ENCODE measurements at places on chromosomes 13 and 19.

GRCh38 chr13:107512551-107512950 is 702.8 kb downstream of the LIG4 start:
- no peak for DNase-seq

GRCh38 chr19:55231391-55232285 is 3.1 kb upstream of the TMEM86B start:
- DNase-seq, result no peak

DNA sequence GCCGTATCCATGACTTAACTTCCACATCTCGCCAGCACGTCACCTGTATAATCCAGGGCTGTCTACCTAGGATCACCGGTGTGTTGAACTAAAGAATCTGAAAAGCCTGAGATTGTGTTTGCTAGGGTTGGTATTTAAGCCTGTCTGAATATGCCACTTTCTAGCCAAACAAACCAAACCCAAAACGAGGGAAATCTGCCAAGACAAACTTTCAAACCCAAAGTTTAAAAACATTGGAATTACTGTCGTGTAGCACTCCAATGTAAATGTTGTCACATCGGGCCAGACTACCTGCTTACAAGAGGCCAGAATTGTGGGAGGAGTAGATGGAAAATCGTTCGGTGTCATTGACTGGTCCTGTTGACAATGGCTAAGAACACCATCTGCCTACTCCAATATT is 747.8 kb downstream of the EFNB2 start:
- no peak for DNase-seq

DNA sequence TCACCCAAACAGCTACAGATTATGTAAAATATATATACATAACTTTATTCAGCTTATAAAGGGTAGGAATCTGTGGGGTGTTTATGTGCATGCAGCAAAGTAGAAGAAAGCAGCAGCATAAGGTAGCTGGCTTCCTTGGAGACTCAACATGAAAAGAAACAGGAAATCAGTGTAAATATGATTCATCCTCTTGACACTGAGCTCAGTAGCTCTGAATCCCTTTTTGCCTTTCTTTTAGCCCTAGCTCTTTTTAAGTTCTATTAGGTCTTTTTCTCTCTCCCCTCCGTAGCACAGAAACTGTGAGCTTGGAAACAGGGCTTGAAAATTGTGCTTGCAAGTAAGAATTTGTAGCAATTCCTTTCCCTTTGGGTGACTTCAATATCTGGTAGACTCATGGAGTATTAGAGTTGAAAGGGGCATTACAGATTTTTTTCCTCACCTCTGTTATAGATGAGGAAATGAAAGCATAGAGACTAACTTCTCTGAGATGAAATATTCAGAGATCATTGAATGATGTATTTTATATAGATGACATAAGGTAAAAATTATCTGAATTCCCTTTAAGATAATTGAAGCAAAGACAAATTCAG is 314.4 kb downstream of the PCDH9 start:
- no peak for DNase-seq

Measured in stimulated activated CD8-positive, alpha-beta memory T cell treated with anti-CD3 and anti-CD28 coated beads, Interleukin-4, amount 100 ng/mL, for 24 hours (primary cell).